ENCODE measurements at places on chromosomes 2 and 18.

- no peak for DNase-seq
Measured at GRCh38 chr2:240465268-240465764, 29.9 kb downstream of the GPC1 start.

GRCh38 chr2:47460766-47461165 is 57.8 kb downstream of the MSH2 start:
- DNase-seq = no peak

GRCh38 chr2:75155115-75155514 is 44.2 kb downstream of the TACR1 start:
- no peak for DNase-seq

DNA sequence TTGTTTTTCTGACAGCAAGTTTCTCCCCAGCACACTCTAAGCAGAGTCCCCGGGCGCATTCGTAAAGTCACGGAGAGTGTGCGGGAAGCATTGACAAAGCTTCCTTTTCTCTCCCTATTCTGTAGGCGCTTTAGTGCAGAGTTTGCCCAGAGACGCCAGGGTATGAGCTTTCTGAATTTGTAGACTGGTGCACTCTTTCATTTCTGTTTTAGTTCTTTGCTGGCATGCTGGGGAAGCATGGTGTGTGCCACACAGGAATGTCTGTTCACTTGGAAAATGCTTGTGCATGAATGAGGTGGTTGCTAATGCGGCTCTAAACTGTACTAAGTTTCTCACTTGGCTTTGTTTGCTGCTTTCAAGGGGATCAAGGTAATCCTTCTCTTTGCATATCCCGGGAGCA is 102.6 kb downstream of the RTN4 start:
- DNase-seq = no peak

DNA sequence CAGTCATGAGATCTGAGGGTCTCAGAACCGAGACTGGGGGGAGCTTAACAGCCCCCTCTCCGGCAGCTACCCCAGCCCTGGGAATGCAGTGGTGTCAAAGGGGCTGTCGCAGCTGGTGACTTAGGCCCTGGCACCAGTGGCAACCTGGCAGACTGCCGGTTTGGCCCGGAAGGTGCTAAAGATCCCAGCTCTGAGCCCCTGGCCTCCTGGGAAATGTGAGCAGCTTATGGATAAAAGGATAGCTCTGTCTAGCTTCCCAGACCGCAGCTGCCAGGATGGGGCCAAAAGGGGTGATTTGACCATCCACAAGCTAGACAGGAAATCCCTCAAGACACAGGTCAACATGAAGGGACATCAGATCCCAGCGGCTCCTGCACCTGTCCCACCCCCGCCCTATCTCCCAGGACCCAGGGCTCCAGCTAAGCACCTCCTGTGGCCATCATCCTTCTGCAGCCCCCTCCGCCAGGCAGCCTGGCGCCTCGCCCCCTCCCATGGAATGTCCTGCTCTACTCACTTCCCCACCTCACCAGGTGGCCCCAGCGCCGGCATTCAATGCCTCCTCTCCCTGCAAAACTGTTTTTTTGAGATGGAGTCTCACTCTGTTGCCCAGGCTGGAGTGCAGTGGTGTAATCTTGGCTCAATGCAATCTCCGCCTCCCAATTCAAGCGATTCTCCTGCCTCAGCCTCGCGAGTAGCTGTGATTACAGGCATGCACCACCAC is 33.2 kb upstream of the EFHD1 start:
- DNase-seq = no peak

DNA sequence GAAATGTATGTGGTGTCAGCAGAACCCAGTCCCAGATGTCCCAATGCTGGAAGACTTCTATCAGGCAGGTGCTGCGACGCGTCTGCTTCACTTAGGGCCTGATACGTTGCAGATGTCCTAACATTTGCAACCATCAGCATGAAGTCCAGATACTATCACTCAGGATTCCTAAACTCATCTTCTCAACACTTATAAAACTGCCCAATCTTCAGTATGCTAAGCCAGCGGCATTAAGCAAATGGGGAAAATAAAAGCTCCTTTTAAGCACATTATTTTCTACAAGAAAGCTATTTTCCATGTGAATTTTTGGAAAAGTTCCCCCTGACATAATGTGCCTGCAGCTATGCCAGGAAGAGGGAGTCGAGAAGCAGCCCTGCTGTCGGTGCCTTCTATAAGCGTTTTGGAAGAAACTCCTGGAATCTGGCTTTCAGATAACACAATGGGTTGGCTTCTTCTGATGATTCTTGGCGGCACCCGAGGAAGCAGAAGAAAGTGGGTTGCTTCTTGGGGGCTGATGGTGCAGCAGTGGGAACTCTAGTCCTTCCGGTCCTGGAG is 60.7 kb upstream of the ITGA6 start:
- no peak for DNase-seq

- no peak for DNase-seq
Measured at GRCh38 chr2:67626656-67627055, 229.5 kb downstream of the ETAA1 start.

GRCh38 chr2:119826370-119826961 is 66.7 kb downstream of the PTPN4 start:
- peak; percentile 54 for DNase-seq

DNA sequence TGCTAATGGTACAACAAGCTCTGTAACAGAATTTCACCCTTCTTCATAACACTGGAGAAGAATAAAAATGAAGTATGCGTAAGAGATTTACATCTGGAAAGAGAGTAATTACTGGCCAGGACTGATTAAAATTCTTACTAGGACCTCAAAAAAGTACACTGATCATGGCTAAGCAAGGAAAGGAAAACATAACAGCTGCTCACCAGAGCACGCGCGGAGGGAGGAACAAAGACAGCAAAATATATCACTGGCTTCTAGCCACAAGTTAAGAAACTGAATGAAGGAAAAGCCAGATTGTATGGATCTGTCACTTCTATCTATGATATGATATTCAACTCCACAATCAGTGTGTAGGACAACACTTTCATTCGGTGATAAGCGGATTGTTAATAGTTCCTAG is 15.6 kb upstream of the CYTIP start:
- DNase-seq = no peak

DNA sequence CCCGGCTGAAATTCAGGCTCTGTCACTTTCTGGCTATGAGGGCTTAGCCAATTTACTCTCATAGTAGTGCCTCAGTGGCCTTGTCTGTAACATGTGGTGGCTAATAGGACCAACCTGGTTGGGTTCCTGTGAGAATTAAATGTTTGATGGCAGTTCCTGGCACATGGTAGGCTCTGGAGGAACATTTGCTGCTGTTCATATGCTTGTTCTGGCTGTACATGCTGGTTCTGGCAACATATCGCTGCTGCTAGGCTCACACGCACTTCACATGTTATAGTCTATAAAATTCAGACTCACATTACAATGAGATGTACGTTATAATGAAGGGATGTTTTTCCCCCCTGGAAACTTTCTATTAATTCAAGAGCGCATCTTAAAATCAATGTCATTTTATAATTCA is 417.7 kb upstream of the GYPC start:
- no peak for DNase-seq

All from epithelial cell of esophagus (primary cell).